Omental fat pad (tissue), 4 donors: ENCODE measurements at places on chromosomes 3 and 15.

- no peak for DNase-seq
These were observed 124.7 kb downstream of the SRGAP3 start for GRCh38 chr3:9124730-9125129.

DNA sequence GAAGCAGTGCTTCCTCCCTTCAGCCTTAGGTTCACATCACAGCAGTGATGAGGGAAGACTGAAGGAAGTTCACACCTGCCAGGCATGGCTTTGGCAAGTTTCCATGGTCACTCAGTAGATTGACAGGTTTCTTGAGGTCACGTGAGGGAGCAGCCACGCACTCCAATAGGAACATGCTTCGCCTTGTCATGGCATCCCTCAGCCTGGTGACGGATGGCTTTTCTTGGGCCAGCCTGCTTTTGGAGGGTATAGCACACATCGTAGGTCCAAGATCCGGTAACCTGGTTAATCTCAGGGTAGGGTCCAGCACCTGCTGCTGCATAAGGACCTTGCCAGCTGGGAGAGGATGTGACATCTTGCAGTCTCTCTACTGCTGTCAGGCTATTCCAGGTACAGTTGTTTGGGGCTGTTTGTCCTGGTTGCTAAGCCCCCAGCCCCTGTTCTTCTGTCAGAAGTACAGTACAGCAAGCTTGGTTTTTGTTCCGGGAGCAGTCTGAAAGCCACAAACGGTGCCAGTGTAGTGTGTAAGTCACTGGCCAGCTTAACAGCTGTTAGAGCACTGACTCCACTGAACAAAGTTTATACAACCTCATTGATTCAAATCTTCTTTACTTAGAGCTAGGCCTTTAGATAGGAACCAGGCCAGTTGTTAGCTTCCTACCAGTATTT is 42.3 kb downstream of the PSMD6 start:
- DNase-seq, result no peak

GRCh38 chr3:66430876-66431275 is 69.9 kb downstream of the LRIG1 start:
- no peak for DNase-seq

- no peak for DNase-seq
These were observed 85.6 kb downstream of the RAP2B start for GRCh38 chr3:153247331-153248330.

DNA sequence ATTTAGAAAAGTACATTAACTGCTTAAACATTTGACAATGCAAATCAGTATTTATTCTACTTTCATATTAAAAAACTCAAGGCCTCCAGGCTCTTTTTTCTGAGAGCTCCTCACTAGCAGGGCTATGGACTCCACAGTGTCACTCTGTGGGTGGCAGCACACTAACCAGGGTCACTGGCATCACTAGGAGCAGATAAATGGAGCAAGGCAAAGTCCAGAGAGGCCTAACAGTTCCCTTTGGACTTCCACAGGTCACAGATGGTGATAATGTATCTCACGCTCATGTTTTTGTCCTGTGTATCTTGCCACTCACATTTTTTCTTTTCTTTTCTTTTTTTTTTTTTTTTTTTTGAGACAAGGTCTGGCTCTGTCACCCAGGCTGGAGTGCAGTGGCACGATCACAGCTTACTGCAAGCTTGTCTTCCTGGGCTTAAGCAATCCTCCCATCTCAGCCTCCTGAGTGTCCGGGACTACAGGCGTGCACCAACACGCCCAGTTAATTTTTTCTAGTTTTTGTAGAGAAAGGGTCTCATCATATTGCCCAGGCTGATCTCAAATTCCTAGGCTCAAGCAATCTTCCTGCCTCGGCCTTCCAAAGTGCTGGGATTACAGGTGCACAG is 7.8 kb downstream of the SPG21 start:
- no peak for DNase-seq

DNA sequence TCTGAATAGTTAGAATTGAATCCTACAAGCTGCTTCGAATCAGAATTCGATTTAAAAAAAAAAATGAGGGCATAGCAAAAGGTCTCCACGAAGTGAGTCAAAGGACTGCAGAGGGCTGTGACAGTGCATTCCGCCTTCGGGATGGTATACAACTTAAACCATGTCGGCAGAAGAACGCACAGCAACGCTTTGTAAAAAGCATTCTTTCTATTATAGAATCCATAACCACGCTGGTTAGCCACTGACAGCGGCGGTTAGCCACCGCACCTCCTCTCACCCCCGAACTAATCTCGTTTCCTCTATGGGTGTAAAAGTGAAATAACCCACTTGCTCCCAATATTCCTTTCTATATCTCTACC is 664 bp upstream of the PIK3CA start:
- no peak for DNase-seq

GRCh38 chr3:107704477-107704876 is 181.7 kb downstream of the BBX start:
- no peak for DNase-seq

- peak; percentile 77 for DNase-seq
These were observed 160.5 kb downstream of the FGF12 start for GRCh38 chr3:192566706-192567290.

- no peak for DNase-seq
These were observed 580.0 kb downstream of the FOXP1 start for GRCh38 chr3:71003511-71003910.

DNA sequence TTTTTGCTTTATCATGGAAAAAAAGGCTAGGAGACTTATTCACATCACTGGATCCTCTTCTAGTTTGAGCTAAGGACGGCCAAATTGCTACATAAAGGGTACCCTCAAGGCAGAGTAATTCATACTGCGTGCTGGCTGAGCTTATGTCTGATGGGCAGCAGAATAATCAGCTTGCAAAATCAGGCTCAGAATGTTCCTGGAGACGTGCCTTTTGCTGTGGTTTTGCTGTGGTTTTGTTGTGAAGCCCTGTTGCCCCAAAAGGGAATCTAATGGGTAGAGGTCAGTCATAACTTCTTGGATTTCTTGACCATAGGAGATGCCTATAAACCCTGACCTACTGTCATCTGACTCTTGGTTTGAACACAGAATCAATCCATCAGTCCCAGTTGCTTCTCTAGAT is 189.9 kb downstream of the SOX2 start:
- no peak for DNase-seq

- DNase-seq, result no peak
These were observed 677.0 kb downstream of the FHIT start for GRCh38 chr3:60574046-60574769.

DNA sequence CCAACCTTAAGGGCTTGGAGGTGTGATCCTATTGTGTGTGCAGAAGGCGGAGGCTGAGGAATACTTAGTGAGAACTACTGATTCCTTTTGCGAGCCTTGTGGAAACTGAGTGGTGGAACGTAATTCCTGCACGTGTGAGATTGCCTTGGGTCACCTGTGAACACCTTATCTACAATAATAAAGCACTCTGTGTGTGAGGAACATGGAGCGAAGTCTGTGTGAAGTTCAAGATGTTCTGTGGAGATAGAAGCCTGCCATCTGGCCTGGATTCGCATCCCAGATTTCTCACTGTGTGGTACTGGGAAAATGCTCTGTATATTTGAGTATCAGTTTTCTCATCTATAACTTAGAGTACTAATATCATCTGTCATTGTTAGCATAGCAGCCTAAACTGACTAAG is 179.5 kb upstream of the PDZRN3 start:
- DNase-seq, result no peak

GRCh38 chr3:131353016-131353877 is 28.3 kb upstream of the NUDT16 start:
- DNase-seq, result no peak

- no peak for DNase-seq
These were observed 28.7 kb downstream of the SENP8 start for GRCh38 chr15:72146934-72147333.

DNA sequence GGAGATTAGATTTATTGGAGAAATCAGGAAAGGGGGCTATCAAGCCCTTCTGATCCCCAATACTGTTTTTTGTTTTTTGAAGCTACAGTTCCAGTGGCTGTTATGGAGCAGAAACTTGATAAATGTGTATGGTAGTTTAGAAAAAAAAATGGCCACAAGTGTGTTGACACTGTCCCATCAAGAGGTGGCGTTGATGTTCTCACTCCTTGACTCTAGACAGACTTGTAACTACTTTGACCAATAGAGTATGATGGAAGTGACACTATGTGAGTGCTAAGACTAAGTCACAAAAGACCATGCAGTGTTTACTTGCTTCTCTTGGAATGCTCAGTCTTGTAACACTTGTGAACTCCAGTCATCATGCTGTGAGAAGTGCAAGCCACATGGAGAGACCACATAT is 356.7 kb downstream of the PDCD6IP start:
- DNase-seq, result no peak

DNA sequence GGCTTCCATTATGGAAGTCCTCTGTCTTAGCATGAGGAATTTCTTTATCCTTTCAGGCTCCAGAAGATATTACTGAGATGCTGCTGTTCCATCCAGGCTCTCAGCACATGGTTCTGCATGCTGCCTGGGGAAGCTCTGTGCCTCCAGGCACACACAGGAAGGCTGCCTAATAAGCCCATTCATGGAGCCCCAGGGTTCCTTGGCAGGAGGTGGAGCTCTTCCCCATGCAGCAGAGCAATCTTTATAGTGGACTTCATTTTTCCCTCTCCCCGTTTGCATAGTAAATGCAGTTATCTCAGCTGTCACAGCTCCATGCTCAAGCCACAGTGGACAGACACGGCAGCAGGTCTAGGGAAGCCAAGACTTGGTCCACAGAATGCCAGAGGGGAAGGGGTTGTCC is 57.6 kb downstream of the BOC start:
- no peak for DNase-seq

DNA sequence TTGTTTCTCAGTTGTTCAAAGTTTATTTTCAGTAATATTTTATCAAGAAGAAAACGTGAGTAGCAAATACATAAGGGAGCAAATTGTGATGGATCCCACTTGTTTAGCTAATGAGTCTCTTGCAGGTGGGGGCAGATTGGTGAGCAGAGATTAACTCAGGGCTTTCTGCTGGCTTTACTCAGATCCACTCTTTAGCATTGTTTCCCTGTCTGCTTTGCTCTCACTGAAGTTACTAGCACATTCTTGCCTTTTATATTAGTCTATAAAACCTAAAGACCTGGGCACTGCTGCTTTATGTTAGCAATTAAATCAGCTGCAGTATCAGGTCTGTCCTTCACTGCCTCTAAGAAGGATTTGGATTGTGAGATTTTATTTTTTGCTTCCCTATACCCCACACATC is 71.5 kb downstream of the STAC start:
- DNase-seq, result no peak

DNA sequence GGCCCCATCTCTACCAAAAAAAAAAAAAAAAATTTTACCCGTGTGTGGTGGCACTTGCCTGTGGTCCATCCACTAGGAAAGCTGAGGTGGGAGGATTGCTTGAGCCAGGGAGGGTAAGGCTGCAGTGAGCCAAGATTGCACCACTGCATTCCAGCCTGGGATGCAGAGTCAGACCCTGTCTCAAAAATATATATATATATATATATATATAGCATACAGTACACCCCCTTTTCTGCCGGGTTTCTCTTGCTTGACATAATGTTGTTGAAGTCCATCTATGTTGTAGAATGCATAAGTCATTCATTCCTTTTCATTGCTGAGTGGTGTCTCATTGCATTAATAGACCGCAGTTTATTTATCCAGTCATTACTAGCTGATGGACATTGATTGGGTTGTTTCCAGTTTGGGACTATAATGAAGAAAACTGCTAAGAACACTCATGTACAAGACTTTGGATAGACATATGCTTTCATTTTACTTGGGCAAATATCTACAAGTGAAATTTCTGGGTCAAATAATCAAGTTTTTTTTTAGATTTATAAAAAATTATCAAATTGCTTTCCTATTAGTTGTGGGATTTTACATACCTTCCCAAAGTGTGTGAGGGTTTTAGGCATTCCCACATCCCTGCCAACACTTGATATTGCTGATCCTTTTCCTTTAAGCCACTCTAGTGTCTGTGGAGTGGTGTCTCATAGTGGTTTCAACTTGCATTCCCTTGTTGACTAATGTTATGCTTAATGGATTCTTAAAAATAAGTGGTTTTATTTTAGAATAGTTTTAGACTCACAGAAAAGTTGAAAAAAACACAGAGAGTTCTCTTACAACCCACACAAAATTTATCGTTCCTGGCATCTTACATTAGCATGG is 2.1 kb upstream of the PRR20G start:
- no peak for DNase-seq
